ENCODE measurements at places on chromosomes 3 and 15.

- DNase-seq: no peak
Measured at GRCh38 chr3:23136054-23136453, 67.1 kb upstream of the UBE2E2 start.

- DNase-seq: no peak
Measured at GRCh38 chr3:50270422-50271224, 1.7 kb downstream of the SEMA3B start.

GRCh38 chr3:31295150-31295765 is 237.5 kb upstream of the STT3B start:
- DNase-seq: no peak

DNA sequence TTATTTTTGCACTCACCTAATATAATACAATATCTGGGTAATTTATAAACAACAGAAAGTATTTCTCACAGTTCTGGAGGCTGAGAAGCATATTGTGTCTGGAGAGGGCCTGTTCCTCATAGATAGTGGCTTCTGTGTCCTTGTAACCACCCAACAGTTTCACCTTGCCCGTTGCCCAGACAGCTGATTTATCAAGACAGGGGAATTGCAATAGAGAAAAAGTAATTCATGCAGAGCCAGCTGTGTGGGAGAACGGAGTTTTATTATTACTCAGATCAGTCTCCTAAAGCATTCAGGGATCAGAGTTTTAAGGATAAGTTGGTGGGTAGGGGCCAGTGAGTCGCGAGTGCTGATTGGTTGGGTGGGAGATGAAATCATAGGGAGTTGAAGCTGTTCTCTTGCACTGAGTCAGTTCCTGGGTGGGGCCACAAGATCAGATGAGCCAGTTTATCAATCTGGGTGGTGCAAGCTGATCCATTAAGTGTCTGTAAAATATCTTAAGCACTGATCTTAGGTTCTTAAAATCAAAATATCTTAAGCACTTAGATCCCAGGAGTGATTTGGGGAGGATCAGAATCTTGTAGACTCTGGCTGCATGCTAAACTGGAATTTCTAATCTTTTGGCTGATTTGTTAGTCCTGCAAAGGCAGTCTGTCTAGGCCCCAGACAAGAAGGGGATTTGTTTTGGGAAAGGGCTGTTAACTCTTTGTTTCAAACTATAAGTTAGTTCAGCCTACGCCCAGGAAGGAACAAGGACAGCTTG is 33.9 kb upstream of the C15orf39 start:
- no peak for DNase-seq

DNA sequence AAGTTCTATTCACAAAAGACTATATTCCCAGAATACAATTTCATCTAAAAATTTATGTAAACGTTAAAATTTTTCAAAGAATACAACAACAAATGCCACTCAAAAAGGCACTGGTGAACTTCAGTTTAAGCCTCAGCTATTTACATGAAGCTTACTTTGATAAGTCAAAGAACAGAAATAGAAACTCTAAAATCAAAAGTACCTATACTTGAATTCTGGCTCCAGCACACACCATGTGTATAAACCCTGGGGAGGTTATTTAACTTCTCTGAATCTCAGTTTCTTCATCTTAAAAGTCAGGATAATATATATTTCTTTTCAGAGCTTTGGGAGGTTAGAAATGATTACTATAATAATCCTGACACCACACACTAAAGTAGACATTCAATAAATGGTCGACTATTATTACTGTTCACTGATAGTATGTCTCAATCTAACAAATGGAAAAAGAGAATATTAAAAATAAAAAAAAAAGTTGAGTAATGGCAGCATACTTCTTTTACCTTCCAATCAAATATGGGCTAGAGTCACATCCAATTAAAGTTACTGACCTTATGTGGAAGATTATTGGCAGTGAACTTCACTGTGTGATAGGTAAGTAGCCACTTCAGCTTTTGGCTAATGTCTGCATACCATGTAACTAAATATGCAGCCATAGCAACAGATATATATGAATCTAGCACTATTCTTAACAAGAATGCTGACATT is 248.4 kb downstream of the ISL2 start:
- DNase-seq: no peak

GRCh38 chr3:150158943-150159625 is 188.4 kb upstream of the PFN2 start:
- DNase-seq: no peak

- no peak for DNase-seq
Measured at GRCh38 chr3:190339130-190339529, 16.9 kb upstream of the CLDN1 start.

- DNase-seq: no peak
Measured at GRCh38 chr15:52340093-52340492, 44.5 kb upstream of the MYO5C start.

DNA sequence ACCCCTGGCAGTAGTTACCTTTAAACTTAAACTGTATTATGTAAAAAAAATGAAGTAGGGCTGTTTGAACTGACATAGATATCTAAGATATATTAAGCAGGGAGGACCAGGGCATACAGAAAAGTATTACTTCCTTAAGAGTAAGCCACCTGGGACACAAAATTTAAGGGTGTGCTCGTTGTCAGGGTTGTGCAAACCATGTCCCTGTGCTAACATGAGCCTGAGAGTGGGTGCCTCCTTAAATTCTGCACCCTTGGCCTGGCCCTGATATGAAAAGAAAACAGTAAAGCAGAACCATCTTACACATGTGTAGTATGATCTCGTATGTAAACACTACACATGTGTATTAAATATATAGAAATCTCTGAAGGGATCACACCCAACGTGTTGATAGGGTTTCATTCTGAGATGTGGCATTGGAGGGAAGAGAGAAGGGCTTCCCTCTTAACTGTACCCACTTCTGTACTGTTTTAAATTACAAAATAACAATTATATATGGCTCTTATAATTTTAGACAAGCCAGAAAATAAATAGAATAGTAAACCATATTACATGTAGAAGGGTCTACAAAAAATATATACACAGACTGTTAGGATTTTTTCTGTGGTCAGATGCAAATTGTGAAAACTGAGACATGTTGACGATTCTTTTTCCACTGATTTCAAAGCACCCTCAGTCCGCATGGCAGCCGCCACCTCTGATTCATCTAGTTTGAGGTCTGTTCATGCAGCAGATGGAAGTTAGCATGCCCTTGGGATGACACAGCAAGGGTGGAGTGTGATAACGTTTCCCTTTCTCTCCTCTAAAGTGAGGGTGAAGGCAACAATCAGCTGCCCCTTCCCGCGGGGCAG is 400.8 kb upstream of the PROK2 start:
- DNase-seq: no peak

Data from activated CD8-positive, alpha-beta memory T cell treated with anti-CD3 and anti-CD28 coated beads, Interleukin-2, amount 10 ng/mL, durations not matched to agents 7 days and 5 days (primary cell).